Natural killer cell treated with Interleukin-12 subunit alpha and Interleukin-12 subunit beta and Interleukin-15 and Interleukin-18, amount 100 ng/mL, for 72 hours (primary cell): ENCODE measurements at places on chromosomes 16 and 17. TPM values are rescaled to one million over a fixed set of nuclear protein-coding genes. Genes with fewer than 3 reads are reported as not detected.

The EMC6 gene
- total RNA-seq: 56.2 TPM

DNA sequence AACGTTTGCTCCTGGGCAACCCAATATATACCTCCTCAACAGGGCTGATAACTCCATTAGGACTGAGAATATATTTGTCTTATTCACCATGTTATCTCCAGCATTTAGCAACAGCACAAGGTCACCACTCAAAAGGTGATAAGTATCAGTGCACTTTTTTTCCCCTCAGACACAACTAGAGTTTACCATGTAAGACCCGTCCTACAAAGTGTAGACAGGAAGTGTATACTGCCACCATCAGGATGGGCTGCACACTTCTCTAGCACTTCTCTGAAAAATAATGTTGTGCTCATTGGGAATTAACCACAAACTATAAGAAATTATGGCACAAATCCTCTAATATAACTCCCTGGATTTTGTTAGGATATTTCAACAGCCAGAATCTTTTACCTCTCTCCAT is 5.7 kb upstream of the VAT1L start:
- no peaks in the 10 kb centered on the region for H3K4me1 ChIP-seq
- no peak overlapping the region for H3K4me3 ChIP-seq
- no peak overlapping the region for H3K27ac ChIP-seq
- H3K36me3 ChIP-seq: no peaks in the 10 kb centered on the region

The APOBR gene
- 20.4 TPM for total RNA-seq

- peaks cover 11% of the 10 kb centered on the region for H3K36me3 ChIP-seq
- H3K27ac ChIP-seq: peak overlapping the region; percentile 88
- H3K4me1 ChIP-seq: peaks cover 30% of the 10 kb centered on the region
- no peak for DNase-seq
- H3K27me3 ChIP-seq: no peaks in the 10 kb centered on the region
- H3K4me3 ChIP-seq: peak overlapping the region; percentile 78
Observed at GRCh38 chr16:30095166-30096078, 591 bp downstream of the YPEL3 start.
